ENCODE measurements at places on chromosomes 4 and X.

GRCh38 chr4:172980219-172980618 lies 188.4 kb upstream of the GALNT7 start:
- DNase-seq, result no peak

DNA sequence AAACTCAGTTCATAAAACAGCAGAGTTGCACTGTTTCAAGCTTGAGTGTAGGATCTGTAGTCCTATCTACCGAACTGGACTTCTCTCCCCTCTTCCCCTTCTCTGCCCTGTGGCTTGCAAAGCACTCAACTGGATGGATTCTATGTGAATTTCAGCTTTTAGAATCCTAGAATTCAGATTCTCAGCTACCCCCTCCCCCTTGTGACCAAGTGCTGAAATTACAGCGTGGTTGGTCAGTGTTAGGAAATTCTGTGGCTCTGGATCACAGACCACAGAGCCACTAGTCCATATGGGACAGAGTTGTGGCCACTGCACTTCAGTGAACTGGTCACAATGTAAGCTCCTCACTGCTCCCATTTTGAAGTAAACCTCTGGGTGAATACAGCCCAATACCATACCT lies 64.6 kb upstream of the TRPC5 start:
- no peak for DNase-seq

DNA sequence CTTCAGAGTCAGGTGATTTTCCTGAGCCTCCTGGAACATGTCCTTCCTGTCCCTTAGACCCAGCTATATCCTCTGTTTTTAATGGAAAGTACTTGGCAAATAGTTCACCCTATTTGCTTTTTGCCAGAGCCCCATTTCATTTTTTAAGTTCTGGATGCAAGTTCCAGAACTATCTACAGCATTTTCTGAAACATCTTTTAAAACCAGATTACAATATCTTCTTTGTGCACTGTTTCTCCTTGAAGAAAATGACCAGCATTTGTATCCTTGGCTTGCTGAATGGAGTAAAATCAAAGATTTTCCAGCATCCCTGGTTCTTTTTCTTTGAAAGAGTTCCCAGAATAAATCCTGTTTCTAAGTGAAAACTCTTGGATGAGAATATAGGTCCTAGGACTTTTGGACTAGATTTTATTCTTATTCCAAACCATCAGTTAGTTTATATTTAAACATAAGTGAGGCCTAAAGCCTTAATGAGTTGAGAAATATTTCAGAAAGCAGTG lies 224.3 kb downstream of the ANK2 start:
- no peak for DNase-seq

- DNase-seq, result no peak
Measured at GRCh38 chrX:104435249-104435648, 130.8 kb upstream of the IL1RAPL2 start.

GRCh38 chr4:153148791-153149190 lies 55.5 kb upstream of the TRIM2 start:
- no peak for DNase-seq

GRCh38 chr4:158722291-158722916 lies 792 bp downstream of the PPID start:
- no peak for DNase-seq

DNA sequence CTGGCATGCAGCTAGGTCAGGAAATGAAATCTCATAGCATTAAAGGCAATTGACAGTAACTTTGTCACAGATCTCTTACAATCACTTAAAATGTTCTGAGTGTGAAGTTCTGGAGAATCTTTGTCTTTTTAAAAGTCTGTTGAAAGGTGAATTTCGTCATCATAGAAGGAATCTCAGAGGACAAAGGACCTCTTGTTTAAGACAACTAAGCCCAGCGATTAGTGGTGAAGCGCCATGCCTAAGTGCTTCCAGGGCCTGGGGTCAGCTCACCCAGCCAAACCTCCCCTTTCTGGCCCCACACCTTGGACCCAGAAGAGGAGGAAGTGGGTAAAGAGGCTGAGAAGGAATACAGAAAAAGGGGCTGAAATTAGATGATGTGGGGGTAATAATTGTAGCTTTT lies 8.5 kb downstream of the FRMD7 start:
- no peak for DNase-seq

Measured in central memory CD4-positive, alpha-beta T cell (primary cell).